ENCODE measurements at places on chromosomes 11 and 22. TPM values are rescaled to one million over a fixed set of nuclear protein-coding genes. Genes with fewer than 3 reads are reported as not detected.

DNA sequence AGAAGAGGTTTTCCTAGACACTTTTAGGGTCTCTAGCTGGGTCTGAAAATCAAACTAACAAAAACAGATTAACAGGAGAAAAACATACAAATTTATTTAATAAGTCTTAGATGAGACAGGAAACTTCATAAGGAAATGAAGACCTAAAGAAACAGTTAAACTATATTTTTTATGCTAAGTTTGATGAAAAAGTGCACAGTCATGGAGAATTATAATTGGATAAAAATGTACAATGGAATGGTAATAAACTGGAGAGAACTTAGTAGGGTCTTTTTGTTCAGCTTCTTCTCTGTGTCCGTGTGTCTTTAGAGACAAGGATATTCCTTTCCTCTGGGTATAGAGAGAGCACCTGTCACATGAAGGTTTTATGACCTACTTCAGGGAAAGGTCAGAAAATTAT is 323.4 kb downstream of the RAB38 start:
- DNase-seq: no peak

DNA sequence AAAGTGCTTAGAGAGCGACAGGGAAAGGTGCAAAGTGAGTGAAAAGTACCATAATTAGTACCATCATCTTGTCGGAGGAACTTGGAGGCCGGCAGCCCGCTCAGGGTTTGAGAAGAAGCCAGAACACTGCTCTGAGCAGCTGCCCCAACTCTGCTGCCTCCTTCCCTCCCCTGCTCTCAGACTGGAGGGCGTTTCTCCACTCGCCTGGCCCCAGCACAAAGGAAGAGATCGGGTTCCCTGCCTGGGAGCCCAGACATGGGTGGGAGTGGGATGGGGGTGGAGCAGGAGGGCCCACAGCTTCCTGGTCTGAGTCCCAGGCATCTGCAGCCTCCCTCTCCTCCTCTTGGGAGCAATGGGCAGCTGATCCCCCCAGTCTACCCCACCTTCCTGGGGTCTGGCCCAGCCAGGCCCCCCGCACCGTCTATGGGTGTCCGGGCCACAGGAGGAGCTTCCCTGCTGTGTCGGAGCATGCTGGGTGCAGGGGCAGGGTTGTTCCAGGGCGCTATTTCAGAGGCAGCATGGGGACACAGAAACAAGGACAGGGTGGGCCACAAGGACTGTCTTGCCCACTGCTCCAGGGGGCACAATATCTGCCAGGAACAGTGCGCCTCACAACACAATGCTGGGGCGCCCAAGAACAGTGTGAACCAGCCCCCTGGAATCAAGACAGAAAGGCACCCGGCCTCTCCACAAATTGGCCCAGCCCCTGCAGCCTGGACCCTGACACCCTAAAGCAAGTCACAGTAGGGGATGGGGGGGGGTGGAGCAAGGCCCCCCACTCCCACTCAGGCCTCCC is 4.8 kb downstream of the LIF start:
- DNase-seq: no peak

- no peak for DNase-seq
These were observed 25.8 kb downstream of the ZC3H7B start for GRCh38 chr22:41327124-41327523.

DNA sequence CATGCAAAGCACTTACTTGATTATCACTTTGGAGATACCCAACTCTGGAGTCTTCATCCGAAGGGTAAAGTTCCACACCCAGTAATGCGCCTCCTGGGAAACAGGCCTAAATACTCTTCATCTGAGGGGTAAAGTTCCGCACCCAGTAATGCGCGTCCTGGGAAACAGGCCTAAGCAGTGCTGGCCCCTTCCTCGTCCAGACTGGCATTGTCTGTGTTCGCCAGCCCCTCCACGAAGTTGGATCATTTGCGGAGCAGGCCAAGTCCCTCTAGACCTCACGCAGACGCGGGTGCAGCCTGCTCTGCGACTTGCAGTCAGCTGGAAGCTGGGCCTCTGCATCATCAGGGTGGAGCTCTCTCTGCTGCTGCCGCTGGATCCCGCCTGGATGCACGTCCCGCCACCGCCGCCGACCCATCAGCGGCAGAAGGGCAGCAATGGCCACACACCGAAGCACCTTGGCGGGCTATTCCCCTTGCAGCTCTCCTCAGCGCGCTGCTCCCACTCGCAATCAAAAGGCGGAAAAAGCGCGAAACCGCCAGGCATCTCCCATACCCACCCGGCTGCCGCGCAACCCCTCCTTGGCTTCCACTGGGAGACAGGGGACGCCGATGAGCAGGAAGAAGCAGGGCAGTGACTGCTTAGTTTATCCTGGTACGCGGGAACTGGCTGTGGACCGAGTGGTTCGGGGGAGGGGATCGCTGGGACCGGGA is 34.1 kb upstream of the GLYATL1 start:
- DNase-seq: no peak

Gene OR52N4
- not detected for total RNA-seq

Gene JAML
- total RNA-seq: 4.3 TPM
